ENCODE measurements at places on chromosomes 4 and X.
A peak's percentile ranks its signal among the peaks of the same experiment; 100 is the strongest.

DNA sequence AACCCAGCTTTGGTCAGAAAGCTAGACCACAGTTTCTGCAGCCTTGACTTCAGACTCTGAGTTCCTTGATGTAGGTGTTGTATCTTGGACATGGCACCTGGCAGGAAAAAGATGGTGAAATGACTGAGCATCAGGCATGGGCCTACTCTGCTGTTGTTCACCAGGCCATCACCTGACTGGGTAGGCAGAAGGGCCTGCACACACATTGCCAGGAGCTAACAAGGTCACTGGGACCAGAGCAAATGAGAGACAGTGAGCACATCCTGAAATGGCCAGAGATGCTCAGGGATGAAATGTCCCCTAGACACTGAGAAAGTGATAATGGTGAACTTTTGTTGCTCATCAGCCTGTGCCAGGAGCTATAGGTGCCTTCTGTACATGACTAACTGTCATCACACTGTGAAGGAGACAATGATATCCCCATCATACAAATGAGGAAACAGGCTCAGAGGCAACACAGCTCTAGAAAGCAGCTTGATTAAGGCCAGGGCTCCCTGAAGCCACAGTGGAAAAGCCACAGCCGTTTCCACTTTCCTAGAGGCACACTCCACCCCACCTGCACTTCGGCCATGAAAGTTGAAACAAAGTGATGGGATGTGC lies 128.3 kb downstream of the TSPAN5 start:
- DNase-seq = no peak

DNA sequence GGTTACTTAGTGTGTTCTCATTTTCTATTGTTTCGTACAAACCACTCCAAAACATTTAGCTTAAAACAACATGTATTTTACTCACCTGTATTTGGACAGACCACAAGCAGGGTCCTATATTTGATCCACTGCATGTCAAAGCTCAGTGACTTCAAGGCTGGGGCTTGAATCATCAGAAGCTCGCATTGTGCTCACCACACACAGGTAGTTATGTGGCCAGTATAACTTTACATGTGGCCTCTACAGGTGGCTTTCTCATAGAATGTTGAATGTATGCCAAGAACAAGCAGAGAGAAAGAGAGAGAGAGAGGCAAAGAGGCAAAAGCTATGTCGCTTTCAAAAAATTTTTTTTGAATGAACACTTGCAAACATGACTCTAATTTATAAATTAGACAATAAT lies 107.6 kb downstream of the QRFPR start:
- no peak for DNase-seq

- DNase-seq = peak; percentile 19
Measured at GRCh38 chr4:72568959-72569718, at the start of gene ADAMTS3. Gene ADAMTS3 (minus strand): TSS chr4:72569221. CDS start chr4:72568762, 459 bp downstream.

- DNase-seq = no peak
Measured at GRCh38 chr4:179307297-179308136, 1865.3 kb upstream of the AGA start.
